PC-3 (cell line): ENCODE measurements at places on chromosomes 1 and 21.
A peak's percentile ranks its signal among the peaks of the same experiment; 100 is the strongest.

DNA sequence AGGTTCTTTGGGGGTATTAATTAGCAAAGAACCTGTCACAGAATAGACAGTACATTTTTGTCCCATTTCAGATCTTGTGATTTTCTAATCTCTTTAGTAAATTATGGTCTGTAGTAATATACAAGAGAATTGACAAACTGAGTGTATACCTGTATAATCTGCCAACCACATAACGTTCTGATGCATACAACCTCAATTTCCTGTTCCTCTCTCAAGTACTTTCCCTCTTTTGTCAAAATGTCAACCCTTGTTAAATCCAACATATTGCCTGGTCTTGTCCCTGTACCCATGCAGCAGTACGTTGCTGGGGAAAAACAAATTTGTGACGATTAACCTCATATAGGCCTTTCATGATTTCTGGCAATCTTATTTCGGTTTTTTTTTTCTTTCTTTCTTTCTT, 1.1 kb downstream of the ARV1 start:
- peak overlapping the region; percentile 91 for H3K4me3 ChIP-seq
- peaks cover 17% of the 10 kb centered on the region for H3K4me1 ChIP-seq
- no peak for DNase-seq
- peaks cover 22% of the 10 kb centered on the region for H3K36me3 ChIP-seq

GRCh38 chr21:35145626-35146233, 96.6 kb upstream of the RUNX1 start:
- H3K27ac ChIP-seq: no peak overlapping the region
- H3K27me3 ChIP-seq: no peaks in the 10 kb centered on the region
- no peak for DNase-seq

DNA sequence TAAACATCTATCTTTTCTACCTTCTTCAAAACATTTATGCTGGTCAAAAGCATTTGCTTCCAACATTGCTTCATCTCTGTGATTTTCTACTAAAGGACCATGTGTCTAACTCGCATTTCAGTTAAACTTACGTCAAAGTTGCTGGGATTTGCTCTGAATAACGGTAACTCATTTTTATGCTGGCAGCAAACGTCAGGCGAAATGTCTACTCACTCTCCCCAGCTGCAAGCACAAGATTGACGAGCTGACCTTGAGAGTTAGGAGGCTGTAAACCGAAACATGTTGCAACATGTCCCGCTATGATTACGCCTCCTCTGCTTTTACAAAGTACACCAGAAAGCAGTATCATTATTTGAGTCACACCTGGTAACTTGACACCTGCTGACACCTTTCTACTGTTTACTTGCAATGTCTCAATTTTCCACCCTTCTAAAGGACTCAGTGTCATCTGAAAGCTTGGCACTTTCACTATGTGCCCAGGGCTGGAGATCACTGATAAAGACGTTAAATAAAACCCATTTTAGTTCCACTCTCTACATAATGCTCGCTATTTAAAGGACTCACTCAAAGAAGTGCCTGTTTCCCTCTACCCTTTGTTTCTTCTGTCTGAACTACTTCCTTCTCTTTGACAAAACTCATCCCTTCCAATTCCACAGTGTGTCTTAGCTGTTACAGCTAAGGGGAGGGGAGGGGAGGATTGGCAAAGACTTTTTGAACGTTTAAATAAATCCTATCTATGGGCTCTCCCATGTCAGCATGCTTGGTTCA, 111.9 kb downstream of the PTPN14 start:
- H3K36me3 ChIP-seq: no peaks in the 10 kb centered on the region
- peak overlapping the region; percentile 50 for H3K4me3 ChIP-seq
- H3K27me3 ChIP-seq: no peaks in the 10 kb centered on the region
- DNase-seq: peak; percentile 81
- peaks cover 31% of the 10 kb centered on the region for H3K4me1 ChIP-seq
- H3K27ac ChIP-seq: peak overlapping the region; percentile 48

GRCh38 chr1:178345807-178346206, 151.0 kb downstream of the CLEC20A start:
- no peak overlapping the region for H3K4me3 ChIP-seq
- no peaks in the 10 kb centered on the region for H3K27me3 ChIP-seq
- peaks cover 30% of the 10 kb centered on the region for H3K4me1 ChIP-seq
- no peak overlapping the region for H3K27ac ChIP-seq
- no peak for DNase-seq

- H3K27ac ChIP-seq: no peak overlapping the region
- DNase-seq: no peak
- peaks cover under 1% of the 10 kb centered on the region; the same call in 1 of the 2 replicates for H3K4me1 ChIP-seq
- no peaks in the 10 kb centered on the region for H3K27me3 ChIP-seq
- no peaks in the 10 kb centered on the region for H3K36me3 ChIP-seq
Observed at GRCh38 chr1:236509647-236510401, 14.0 kb upstream of the LGALS8 start.

DNA sequence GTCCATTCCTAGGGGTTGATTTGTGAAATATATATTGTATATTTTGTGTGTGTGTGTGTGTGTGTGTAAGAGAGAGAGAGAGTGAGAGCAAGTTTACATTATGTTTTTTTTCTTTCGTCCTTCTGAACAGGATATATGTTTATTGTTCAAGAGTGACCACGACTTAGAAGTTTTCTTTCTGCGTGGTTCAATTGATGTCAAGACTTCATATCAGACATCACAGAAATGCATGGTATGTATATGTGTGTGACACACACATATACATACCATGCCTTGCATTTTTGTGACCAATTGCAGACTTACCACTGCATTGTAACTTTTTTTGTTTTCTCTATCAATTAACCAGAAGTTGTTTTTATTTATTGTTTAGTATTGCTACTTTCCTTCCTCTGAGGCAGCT, 2.5 kb downstream of the RASAL2 start:
- H3K4me3 ChIP-seq: peak overlapping the region; percentile 83
- DNase-seq: no peak
- no peaks in the 10 kb centered on the region for H3K36me3 ChIP-seq
- no peak overlapping the region for H3K27ac ChIP-seq
- peaks cover 42% of the 10 kb centered on the region for H3K4me1 ChIP-seq
- H3K27me3 ChIP-seq: no peaks in the 10 kb centered on the region

- no peak for DNase-seq
- no peaks in the 10 kb centered on the region for H3K36me3 ChIP-seq
- H3K27ac ChIP-seq: no peak overlapping the region
Observed at GRCh38 chr1:231144416-231145193, 17.3 kb upstream of the TRIM67 start.

DNA sequence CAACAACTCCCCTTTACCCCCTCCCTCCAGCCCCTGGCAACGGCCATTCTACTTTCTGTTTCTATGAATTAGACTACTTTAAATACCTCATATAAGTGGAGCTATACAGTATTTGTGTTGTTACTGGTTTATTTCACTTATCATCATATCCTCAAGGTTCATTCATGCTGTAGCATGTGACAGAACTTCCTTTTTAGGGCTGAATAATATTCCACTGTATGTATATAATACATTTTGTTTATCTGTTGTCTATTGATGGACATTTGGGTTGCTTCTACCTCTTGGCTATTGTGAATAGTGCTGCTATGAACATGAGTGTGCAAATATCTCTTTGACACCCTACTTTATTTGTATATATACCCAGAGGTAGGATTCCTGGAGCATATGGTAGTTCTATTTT, 2.2 kb downstream of the NHLH1 start:
- no peaks in the 10 kb centered on the region for H3K4me1 ChIP-seq
- no peak for DNase-seq
- no peaks in the 10 kb centered on the region for H3K36me3 ChIP-seq
- H3K4me3 ChIP-seq: no peak overlapping the region
- H3K27me3 ChIP-seq: no peaks in the 10 kb centered on the region

- H3K27ac ChIP-seq: no peak overlapping the region
- no peaks in the 10 kb centered on the region for H3K4me1 ChIP-seq
- no peak for DNase-seq
Observed at GRCh38 chr1:100400404-100400803, 48.1 kb downstream of the CDC14A start.

DNA sequence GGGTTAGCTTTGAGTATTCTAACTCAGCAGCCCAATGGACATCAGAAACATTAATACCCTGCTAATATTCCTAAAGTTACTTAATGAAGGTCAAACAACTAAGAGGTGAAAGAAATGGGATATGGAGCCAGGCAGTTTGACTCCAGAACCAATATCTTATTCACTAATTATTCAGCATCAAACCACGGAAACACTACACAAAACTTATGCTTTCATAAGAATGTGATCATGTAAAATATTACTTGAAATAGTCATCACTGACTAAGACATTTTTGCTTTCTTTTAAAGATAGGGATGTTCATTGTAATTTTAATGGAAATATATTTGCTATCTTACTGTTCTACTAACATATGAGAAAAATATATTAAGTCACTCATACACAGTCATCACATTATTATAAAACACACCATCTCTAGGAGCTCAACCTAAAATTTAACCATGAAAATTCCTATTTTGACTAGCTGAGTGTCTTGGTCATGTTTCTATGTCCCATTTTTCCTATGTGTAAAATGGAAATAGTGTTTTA, 240.9 kb downstream of the KCTD3 start:
- H3K4me3 ChIP-seq: no peak overlapping the region
- no peaks in the 10 kb centered on the region for H3K4me1 ChIP-seq
- no peaks in the 10 kb centered on the region for H3K27me3 ChIP-seq
- peaks cover 1% of the 10 kb centered on the region; the same call in 1 of the 2 replicates for H3K36me3 ChIP-seq
- H3K27ac ChIP-seq: no peak overlapping the region

DNA sequence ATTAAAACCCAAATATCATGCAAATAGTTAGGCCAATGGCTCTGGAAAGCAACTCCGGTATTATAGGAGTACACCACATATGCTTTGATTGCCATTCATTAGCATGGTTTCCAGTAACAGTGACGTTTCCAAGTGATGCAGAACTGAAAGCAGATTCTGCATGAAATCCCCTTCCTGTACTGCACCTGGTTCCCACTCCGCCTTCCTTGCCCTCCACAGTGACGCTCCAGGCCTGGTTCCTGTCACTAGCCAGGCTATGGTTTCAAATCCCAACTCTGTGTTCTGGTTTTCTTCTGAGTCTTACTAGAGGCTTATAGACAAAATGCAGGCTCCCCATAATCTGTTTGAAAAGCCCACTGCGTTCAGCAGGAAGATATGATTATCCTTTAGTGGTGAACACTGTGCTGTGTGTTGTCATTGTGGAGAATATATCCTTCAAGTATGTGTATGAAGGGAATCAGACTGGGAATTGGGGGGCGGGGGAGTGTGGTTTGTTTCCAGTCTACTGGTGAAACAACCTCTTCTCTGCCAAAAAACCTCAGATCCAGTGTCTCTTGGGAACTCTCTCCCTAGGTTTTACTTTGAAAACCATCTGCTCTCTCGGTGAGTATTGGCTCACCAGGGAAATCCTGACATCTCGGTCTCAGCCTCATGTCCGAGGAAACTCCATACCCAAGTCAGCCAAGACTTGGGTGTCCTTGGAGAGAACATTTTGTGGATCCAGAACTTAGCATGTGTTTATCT, 78.7 kb downstream of the TYW3 start:
- peaks cover 16% of the 10 kb centered on the region for H3K27me3 ChIP-seq
- H3K36me3 ChIP-seq: no peaks in the 10 kb centered on the region
- no peak overlapping the region for H3K27ac ChIP-seq
- no peaks in the 10 kb centered on the region for H3K4me1 ChIP-seq
- no peak for DNase-seq

GRCh38 chr1:101732261-101732660, 264.5 kb downstream of the OLFM3 start:
- H3K27me3 ChIP-seq: peaks cover 31% of the 10 kb centered on the region; the same call in 1 of the 2 replicates
- no peak overlapping the region for H3K27ac ChIP-seq
- no peaks in the 10 kb centered on the region for H3K36me3 ChIP-seq

DNA sequence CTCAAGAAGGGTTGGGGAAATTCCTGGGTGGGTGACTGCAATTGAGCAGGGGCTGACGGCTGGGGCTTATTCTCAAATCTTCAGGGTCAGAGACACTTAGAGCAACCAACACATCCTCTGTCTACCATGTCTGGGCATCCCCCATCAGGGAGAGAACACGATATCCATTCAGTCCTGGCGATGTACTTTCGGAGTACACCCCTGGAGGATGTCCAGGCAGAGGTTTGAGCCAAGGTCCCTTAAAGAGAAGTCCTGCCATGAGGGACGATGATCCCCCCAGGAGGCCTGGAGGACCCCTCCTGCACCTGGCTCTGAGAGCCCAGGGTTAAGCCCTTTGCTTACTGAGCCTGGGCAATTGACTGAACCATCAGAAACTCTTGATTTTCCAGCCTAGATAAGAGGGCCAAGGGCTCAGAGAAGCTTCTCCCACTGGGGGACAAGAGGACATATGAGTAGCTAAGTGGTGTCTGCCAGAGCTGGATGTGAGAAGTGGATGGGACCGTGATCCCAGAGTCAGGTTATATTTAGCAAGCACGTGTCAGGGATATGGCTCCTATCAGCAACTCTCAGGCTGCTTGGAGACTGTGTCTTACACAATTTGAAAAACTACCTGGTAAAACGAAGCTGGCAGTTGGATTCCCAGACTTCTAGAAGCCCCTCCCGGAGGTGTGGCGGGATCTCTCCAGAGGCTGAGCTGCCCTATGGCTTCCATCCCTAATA, 253.3 kb upstream of the VAMP3 start:
- H3K4me1 ChIP-seq: no peaks in the 10 kb centered on the region
- H3K4me3 ChIP-seq: no peak overlapping the region
- no peak overlapping the region for H3K27ac ChIP-seq
- no peak for DNase-seq
- no peaks in the 10 kb centered on the region for H3K36me3 ChIP-seq
